Body of pancreas (tissue), 4 donors: ENCODE measurements at places on chromosomes 3 and 15.

DNA sequence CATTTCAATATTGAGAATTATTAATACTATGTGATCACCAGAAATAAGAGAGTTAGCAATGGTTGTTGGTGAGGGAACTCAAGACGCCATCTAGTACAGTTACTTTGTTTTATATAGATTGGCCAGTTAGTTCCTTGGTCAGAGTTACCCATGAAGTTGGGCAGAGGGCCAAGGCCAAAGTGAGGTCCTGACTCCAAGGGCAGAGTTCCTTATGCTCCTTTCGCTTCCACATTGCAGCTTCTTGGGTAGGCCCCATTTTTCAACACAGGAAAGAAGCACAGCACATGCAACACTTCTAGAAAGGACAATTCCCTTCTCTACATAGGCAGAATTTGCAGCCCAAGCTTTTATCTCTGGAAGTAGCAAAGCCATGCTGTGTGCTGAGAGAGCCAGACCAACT lies 178.6 kb downstream of the KCNAB1 start:
- DNase-seq = peak; percentile 39

DNA sequence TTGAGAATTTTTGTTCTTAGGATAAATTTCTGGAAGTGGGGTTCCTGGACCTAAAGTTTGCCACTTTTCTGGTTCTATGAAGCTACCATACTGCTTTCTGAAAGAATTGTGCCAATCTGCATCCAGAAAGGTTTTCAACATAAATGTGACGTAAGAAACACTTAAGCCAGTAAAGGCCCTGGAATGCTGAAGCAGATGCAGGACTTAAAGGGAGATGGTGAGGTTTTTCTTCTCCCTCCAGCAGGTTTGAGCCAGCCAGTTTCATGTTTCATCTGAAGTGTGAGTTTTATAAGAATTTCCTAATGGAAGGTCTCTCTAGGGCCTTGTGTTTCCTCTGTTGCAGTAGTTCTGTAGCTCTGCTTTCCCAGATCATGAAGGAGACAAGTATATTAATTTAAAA lies 33.1 kb downstream of the ZNF592 start:
- no peak for DNase-seq

DNA sequence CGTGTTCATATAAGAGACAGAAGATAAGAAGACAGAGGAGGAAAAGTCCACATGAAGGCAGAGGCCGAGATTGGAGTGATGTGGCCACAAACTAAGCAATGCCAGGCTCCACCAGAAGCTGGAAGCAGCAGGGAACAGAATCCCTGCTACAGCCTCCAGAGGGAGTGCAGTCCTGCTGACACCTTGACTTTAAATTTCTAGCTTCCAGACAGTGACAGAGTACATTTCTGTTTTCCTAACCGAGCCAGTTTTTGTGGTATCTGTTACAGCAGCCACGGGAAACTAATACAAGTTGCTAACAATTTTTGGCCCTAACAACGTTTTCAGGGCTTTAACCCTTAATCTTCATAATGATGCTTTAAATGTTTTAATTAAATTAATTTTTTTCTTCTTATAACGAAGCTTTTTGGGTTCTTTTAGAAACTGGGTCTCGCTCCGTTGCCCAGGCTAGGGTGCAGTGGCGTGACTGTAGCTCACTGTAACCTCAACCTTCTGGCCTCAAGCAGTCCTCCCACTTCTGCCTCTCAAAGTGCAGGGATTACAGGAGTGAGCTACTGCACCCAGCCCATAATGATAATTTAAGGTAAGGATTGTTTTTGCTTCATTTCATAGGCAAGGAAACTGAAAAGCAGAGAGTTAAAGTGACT lies 202.3 kb upstream of the PROK2 start:
- DNase-seq = no peak

- no peak for DNase-seq
Measured at GRCh38 chr3:149316437-149316836, 17.0 kb downstream of the TM4SF18 start.

GRCh38 chr15:33680336-33680735 lies 288.0 kb upstream of the CHRM5 start:
- DNase-seq = no peak
